Transverse colon (tissue), 4 donors: ENCODE measurements at places on chromosomes 11 and 22. TPM values are rescaled to one million over a fixed set of nuclear protein-coding genes. Genes with fewer than 3 reads are reported as not detected.

SUSD2 gene
- 3.2 TPM for total RNA-seq

CABP7 gene
- total RNA-seq = not detected

DNA sequence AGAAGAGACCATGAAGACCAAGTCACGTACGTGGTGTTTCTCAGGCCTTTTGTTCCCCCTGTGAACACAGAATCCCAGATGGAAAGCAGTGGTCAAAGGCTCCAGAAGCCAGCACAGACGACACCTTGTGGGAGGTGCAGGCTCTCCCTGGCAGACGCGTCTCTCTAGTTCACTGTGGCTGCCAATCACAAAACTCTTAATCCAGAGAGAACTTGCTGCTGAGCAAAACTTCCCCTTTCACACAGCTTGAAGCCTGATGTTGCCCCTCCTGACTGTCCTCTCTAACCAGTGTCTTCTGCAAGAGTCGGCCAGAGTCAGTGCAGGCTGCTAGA, 67.1 kb downstream of the PIWIL3 start:
- peak; percentile 21 for DNase-seq

DNA sequence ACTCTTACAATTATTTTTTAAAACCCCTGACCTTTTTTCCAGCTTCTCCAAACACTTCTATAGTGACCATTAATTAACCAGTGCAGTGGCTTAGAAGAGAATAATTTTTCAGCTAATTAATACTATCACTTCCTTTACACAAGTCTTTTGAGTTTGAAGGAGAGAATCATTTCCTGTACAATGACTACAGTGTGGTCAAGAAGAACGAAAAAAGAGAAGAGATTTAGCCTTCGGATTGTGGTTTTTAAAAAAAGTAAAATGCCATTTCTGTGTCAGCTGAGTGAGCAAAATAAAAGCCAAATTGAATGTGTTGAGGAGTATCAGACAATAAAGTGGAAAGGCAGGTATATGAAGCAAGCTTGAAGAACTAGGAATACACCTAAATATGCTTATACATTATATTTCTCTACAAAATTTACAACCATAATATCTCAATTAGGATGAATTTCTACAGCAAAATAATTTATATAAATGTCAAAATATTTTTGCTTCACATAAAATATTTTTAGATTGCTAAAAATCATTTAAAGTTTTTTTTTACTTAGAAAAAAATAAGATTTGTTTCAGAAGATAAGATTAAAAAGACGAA, 1155.2 kb upstream of the CNTN5 start:
- no peak for DNase-seq

DNA sequence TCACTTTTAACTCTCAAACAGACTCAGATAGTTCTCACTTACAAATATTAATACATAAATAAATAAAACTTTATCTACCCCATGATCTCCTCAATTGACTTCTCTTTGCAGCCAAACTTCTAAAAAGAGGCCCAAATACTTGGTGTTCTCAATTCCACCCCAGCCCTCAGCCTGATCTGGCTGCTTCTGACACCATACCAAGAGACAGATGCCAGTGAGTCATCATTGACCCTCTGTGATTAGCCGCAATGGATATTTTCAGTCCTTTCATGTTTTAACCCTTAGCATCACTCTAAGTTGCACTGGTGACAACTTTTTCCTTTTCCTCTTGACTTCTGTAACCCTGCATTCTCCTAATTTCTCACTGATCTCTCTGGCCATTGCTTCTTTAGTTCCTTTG, 184.1 kb upstream of the ARHGAP20 start:
- no peak for DNase-seq

DNA sequence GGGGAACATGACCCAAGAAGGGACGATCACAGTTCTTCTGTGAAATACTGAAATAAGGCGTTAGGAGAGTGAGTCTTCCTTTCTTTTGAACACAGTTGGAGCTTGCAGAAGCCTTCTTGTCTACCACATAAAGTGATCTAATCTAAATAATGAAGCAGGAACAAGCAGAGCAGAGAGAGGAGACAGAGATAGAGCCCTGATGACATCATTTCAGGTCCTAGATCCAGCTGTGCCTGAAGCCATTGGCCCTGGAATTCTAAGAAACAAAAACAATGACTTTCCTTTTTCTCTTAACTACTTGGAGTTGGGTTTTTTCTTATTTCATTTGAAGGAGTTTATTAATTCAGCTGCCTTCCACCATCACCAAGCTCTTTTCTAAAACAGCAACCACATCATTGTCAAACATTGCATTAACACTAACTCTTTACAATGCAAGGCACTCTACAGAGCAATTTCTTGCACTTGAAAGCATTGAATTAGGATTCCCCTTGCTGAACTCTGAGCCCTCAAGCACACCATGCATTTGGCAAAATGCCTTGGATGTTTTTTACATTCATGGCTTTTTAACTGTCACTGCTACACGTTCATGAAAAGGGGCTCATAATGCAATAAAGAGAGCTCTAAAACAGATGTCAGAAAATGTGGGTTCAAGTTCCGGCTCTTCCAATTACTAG, 117.2 kb upstream of the TIMP3 start:
- no peak for DNase-seq

DNA sequence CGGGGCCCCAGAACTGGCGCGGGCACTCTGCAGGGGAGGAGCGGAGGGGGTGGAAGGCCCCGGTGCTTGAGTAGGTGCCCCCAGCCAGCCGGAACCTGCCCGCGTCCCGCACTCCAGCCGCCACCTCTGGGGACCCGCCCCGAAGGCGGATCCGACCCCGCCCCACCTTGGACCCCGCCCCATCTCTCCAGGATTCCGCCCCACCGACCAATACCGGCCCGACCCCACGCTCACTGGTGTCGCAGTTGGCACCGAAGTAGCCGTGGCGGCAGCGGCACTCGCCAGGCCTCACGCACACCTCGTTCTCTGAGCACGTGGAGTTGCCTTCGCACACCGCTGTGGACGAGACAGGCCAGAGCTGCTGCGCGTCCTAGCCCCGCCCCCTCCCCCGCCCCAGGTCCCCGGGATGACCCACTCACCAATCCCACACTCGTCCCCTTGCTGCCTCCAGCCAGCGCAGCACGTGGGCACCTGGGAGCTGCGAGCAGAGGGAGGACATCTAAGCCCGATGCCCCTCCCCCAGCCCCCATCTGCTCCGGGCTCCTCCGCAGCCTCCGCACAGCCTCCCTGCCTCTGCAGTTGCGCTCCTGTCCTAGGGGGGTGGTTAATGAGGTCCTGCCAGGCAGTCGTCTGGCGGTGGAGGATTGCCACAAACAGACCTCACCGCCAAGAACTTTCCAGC, 6.0 kb downstream of the SCARF2 start:
- DNase-seq = no peak

- no peak for DNase-seq
Observed at GRCh38 chr11:11740073-11740702, 101.6 kb upstream of the USP47 start.

GRCh38 chr11:115893461-115894099, 389.4 kb upstream of the CADM1 start:
- DNase-seq = no peak
